ENCODE measurements at places on chromosomes 16 and 17.

DNA sequence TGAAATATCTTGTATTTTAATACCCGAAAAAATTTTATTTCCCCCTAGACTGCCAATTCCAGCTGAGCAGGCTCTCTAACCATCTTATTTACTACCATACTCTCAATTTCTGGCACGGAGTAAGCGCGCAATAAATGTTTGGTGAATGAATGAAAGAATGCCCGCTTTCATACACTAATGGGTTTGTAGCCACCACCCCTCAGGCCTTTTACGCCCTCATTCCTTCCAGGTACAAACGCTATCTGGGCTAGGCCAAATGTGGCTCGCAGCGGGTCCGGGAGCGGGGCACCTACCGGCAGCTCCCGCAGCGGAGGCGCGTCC lies 536 bp upstream of the PLD2 start:
- no peak for DNase-seq

DNA sequence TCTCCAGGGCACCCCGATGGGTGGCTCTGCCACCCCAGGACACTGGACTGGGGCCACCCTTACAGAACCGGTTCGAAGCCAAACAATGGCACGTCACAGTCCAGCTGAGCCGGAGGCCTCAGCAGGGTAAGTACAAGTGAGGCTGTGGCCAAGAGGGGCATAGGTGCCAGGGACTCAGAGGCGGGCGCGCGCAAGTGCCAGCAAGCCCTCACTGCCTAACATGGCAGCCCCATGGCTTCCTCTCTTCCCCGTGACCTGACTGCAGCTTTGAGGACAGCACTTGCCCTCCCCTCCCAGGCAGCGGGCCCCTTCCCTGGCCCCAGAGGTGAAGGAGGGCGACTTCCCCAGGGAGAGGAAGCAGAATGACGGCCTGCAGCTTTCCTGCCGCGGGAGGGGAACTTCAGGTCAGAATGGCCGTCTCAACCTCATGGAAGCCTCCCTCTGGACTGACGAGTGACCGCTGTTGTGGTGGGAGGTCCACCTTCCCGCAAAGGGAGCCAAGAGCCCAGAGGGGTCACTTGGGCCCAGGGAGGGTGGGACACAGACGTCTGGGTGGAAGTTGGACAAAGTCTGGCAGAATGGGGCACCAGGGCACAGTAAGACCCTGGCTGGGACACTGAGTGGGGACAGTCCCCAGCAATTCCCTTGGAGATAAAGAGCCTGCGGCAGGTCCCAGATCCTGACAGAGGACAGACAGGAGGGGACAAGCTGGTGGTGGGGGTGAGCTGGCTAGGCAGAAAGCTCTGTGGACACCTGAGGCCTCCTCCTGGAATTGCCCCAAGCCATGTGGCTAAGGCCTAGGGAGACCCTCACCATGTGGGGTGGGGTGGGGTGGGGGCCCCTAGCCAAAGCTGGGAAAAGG lies 52.1 kb upstream of the TOB1 start:
- no peak for DNase-seq

DNA sequence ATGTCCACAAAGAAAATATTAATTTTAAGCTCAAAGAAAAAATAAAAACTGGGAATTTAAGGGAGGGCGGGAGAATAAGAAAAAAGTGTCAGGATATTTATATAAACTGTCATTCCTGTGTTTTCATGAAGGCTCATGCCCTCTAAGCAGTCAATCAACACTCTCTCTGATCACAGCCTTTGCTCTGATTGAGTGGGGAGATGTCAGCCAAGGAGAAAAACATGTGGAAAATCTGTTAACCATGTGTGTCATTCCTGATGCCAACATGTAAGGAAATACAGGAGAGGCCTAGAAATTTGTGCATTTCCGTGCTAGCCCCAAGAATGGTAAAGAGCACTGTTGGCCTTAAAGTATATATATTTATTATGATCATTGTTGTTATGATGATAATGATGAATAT lies 137.9 kb upstream of the IRX5 start:
- no peak for DNase-seq

DNA sequence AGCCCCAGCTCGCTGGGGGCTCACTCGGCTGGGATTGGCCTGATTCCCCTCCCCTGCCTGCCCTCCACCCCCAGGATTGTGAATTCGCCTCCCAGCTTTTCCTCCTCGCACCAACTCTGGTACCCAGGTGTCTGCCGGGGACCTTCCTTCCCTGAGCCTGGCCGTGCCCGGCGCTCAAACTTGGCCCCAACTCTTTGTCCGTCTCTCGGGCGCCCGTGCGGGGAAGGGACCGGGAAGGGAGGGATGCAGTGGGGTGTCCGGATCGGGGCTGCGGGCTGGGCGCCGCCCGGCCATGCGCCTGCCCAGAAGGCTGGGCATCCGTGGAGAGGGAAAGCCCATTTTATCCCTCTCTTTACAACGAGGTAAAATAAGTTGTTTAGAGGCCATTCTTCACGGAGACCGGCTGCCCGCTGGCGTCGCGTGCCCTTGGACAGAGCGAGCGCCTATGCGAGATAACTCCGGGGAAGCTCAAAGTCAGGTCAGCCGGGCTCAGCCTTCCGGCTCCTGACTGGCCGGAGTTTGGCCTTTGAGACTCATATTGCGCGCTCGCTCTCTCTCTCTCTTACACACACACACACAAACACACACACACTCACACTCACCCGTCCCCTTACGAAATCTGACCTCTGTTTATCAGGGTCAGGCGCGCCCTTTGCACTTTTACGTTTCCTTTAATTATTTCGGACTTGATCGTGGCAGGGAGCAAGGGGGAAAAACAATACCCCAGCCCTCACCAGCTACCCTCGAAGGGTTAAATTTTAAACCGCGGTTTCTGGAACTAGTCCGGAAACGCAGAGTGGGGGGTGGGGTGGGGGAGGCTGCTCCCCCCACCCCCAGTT lies 774 bp upstream of the MAF start:
- DNase-seq = peak; percentile 65

DNA sequence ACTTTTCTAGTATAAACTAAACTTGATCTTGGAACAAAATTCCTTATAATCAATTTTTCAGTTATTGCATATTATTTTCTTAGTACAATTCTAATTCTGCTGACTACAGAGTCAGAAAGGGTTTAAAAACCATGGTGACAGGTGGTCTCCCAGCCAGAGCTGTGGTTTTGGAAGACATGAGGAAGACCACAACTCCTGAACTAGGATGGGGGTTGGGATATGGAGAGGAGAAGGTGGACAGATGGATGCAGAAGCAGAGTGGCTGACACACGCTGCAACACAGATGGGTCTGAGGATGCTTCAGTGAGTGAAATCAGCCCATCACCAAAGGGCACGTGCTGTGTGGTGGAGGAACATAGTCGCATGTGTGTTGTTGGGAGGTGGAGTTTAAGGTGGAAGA lies 187.7 kb downstream of the LGALS9B start:
- DNase-seq = no peak
